A549 treated with CORT108297 at 1 μM for 4 hours (cell line): ENCODE measurements at places on chromosomes 6 and 20. TPM values are rescaled to one million over a fixed set of nuclear protein-coding genes. Genes with fewer than 3 reads are reported as not detected.

The CRISP2 gene
- not detected in 5 replicates for total RNA-seq

The SLC2A10 gene
- not detected in 5 replicates for total RNA-seq

The MYO6 gene
- 6.7 to 8.9 TPM (median 7.3 TPM) in 5 replicates for total RNA-seq

The TEAD3 gene
- 4.1 to 7.8 TPM (median 6.2 TPM) in 5 replicates for total RNA-seq

The PPIL6 gene
- total RNA-seq = 1.4 to 2.9 TPM (median 2.6 TPM) in 5 replicates

The NR2E1 gene
- 0.03 to 0.09 TPM (median 0.04 TPM) in 4 of 5 replicates, not detected in the other for total RNA-seq

The PHACTR1 gene
- 0.04 to 0.08 TPM in 2 of 5 replicates, not detected in the others for total RNA-seq

The TRIM10 gene
- 0.02 TPM in 1 of 5 replicates, not detected in the others for total RNA-seq

The PNPLA1 gene
- total RNA-seq = not detected in 5 replicates

The NDUFAF5 gene
- total RNA-seq = 30.5 to 34.2 TPM (median 32.6 TPM) in 5 replicates

The LGSN gene
- 2.6 to 3.7 TPM (median 3.3 TPM) in 5 replicates for total RNA-seq

The DDAH2 gene
- 28.8 to 35.0 TPM (median 32.1 TPM) in 5 replicates for total RNA-seq

The GINS1 gene
- 27.5 to 33.7 TPM (median 32.5 TPM) in 5 replicates for total RNA-seq

The NUP43 gene
- total RNA-seq = 13.1 to 16.4 TPM (median 14.9 TPM) in 5 replicates

The ZKSCAN3 gene
- total RNA-seq = 1.5 to 2.6 TPM (median 2.2 TPM) in 5 replicates

The ATAT1 gene
- 4.5 to 5.9 TPM (median 5.6 TPM) in 5 replicates for total RNA-seq

The MARCKS gene
- total RNA-seq = 15.3 to 26.3 TPM (median 21.8 TPM) in 5 replicates

The VSX1 gene
- 1.0 to 1.2 TPM (median 1.1 TPM) in 5 replicates for total RNA-seq

The ELOVL4 gene
- total RNA-seq = 1.5 to 2.5 TPM (median 1.9 TPM) in 5 replicates

The TMC2 gene
- total RNA-seq = not detected in 5 replicates

The ROMO1 gene
- total RNA-seq = 365 to 400 TPM (median 369 TPM) in 5 replicates

The HLA-A gene
- total RNA-seq = 118 to 157 TPM (median 147 TPM) in 5 replicates

The RBL1 gene
- total RNA-seq = 8.8 to 10.7 TPM (median 9.6 TPM) in 5 replicates

The TCF15 gene
- not detected in 5 replicates for total RNA-seq

The OGFRL1 gene
- total RNA-seq = 4.8 to 7.7 TPM (median 5.8 TPM) in 5 replicates

The RBM12 gene
- total RNA-seq = 70.5 to 89.1 TPM (median 82.9 TPM) in 5 replicates

The CCN5 gene
- total RNA-seq = 24.5 to 42.8 TPM (median 29.3 TPM) in 5 replicates

The ERGIC3 gene
- total RNA-seq = 213 to 250 TPM (median 243 TPM) in 5 replicates

The PACSIN1 gene
- 0.01 to 0.08 TPM (median 0.06 TPM) in 5 replicates for total RNA-seq

The GPR6 gene
- not detected in 5 replicates for total RNA-seq

The COX4I2 gene
- not detected in 5 replicates for total RNA-seq

The RAET1L gene
- 0.30 to 0.40 TPM (median 0.33 TPM) in 5 replicates for total RNA-seq

The KCNK16 gene
- total RNA-seq = not detected in 5 replicates

The ITCH gene
- 21.8 to 33.4 TPM (median 31.1 TPM) in 5 replicates for total RNA-seq
